ENCODE measurements at places on chromosomes 3 and 15.

DNA sequence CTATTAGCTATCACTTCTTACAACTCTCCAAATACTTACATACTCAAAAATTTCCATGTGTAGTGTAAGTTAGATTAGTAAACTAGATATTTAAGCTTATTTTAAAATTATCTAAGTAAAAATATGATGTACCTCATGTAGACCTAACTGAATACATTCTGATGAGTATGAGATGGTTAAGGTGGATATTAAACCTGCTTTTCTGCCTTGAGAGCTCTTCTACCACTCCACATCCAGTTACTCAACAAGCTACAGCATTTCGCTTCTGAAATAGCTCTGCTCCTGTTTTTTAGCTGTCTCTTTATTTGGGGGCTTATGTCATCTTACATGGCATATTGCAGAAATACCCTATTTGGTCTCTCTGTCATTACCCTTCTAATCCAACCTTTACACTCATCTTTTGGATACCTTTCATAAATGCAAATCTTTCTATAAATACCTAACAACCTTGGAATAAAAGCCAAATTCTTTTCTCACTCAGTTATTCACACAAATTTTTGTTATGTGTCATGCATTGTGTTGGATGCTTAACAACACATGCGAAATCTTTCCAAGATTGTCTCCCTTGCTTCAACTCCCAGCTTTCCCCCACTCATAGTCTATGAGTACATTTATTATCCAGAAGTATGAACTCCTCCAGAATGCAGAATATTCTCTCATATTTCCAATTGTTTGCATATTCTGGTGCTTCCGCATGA is 92.0 kb downstream of the ALCAM start:
- peak; percentile 18 for DNase-seq

GRCh38 chr3:47017504-47018268 is 38.2 kb downstream of the NBEAL2 start:
- peak; percentile 60 for DNase-seq

GRCh38 chr15:25184356-25185155 is 229.8 kb downstream of the SNRPN start:
- no peak for DNase-seq

- peak; percentile 58 for DNase-seq
These were observed 53.9 kb downstream of the C3orf38 start for GRCh38 chr3:88203642-88204055.

DNA sequence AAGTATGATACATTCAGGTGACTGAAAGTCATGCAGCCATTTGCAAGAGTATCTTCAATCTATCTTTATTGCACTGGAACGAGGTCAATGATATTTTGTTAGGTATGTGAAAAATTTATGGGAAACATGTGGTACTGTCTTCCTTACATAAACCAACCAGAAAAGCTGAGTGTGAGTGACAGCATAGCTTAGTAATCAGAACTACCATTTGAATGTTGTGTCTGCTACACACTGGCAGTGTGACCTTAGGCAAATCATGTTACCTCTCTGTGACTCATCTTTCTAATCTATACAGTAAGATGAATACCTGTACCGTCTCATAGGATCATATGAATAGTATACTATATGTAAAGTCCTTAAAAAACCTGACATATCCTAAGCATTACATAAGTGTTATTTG is 337.9 kb upstream of the IL12A start:
- no peak for DNase-seq

DNA sequence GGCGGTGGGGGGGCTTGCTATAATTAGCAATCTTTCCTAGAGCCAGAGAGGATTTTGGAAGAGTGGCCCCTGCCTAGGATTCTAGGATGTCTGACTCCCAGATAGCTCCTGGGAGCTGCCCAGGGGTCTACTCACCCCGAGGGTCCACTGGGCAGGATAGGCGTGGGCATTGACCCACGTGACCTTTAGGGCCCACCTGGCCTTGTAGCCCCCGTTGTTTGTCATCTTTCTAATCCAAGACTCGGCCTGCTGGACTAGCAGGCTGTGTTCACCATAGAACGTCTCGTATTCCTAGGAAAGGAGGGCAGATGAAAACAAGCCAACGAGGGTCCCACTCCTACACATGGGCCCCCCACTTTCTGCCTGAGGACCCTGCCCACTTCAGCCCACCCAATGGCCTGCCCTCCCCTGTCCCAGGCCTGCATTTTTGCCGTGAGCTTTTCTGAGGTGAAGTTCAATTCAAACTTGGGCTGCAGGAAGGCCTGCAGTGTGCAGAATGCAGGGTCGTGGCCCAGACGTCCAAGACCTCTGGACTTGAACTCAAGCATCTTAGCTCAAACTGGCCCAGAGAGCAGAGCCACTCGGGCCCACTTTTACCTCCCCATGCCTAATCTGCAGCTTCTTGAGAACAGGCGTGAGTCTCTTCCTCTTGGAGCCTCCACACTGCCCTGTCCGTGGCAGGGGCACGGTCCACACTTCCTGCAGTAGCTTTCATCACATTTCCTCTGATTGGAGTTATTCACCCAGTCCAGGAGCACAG is 41.5 kb downstream of the MUC4 start:
- DNase-seq: no peak

Data from NCI-H2029 treated with DMSO at 0.1 percent for 48 hours (cell line).